ENCODE measurements at places on chromosomes 3 and 15. TPM values are rescaled to one million over a fixed set of nuclear protein-coding genes. Genes with fewer than 3 reads are reported as not detected.

Gene SENP8
- total RNA-seq, result 0.84 TPM

Gene WDR72
- not detected for total RNA-seq

Gene TEX55
- not detected for total RNA-seq

Gene CHRM5
- total RNA-seq, result not detected

Gene NOX5
- not detected for total RNA-seq

- DNase-seq, result peak; percentile 46
These were observed 756.7 kb downstream of the NR2F2 start for GRCh38 chr15:97087006-97087741.

DNA sequence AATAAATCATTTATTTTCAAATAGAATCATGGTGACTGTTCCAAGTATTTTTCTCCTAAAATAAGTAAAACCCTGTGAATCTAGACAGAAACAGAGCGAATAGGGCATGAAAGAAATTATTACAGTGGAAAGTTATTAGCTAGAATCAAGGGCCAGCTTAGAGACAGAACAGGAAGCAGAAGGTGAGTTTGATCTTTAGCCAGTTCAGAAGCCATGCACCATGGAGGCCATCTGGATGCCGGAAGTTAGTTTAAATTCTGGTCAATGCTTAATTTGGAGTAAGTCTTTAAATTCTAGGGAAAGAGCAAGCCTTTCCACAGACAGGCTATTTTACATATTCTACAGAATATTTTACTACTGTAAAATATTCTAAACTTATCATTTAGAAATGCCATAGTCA, 574.8 kb downstream of the CADM2 start:
- DNase-seq, result no peak

- no peak for DNase-seq
These were observed 83.3 kb upstream of the KCNH8 start for GRCh38 chr3:19065027-19065426.

DNA sequence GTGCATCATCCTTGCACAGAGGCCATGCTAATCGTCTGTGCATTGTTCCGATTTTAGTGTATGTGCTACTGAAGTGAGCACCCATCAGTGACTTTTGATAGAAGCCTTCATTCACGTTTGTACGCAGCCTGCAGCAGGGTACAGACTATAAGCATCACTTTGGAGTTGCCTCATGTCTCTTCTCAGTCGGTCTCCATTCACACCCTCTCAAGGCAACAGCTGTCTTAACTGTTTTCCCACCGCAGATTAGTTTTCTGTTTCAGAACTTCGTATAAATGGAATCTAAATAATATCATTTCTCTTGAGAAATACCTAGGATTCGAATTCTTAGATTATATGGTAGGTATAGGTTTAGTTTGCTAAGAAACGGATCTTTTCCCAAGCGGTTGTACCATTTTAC, 143.2 kb downstream of the KLHL25 start:
- no peak for DNase-seq

DNA sequence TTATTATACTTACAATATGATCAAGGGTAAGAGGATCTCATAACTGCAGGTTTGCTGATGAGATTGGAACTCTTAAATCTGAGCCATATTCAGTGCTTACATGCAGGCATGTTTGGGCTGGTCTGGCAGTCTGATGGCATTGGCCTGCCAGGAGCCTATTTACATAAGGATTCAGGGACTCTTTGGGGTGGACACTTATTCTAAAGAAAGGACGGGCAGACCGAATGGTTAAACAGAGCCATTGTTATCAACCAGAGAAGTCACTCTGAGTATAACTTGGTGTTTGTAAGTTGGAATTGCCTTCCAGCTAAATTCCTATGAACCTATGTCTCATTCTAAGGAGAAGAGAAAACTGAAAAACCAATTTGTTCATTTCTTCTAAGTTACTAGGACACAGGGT, 932.8 kb downstream of the IGSF11 start:
- no peak for DNase-seq

DNA sequence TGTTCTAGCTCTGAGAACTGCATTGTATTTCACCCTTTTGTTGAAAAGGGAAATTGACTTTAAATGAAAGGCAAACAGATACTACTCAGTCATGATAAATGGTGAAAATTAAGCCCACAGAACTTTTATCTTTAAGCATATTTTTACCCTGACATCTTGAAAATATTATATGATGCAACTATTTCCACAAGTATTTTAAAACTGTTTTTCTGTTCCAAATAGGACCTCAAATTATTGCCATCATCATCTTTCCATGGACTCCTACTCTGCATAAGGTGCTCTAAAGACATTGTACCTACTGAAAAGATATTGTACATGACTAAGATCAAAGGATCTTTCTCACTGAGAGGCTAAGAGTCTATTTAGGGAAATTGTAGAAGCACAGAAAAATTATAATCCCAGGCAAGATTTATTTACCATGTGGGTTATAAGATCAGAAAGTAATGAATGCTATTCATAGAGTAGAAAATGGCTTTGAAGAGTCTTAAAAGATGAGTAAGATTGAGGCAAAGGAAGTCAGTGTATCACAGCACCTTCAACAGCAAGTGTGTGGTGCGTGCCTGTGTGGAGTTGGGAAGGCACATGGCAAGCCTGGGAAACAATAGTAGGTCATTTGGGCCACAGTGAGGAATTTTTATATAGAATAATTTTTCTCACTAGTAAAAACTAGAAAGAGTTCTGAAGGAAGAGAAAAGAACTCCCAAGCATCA, 68.8 kb downstream of the VGLL3 start:
- DNase-seq, result no peak

- no peak for DNase-seq
These were observed 124.8 kb downstream of the BCHE start for GRCh38 chr3:165712382-165712781.
